Smooth muscle cell of the umbilical artery (primary cell): ENCODE measurements at places on chromosomes 5 and 9. TPM values are rescaled to one million over a fixed set of nuclear protein-coding genes. Genes with fewer than 3 reads are reported as not detected.

The TSTD2 gene
- total RNA-seq, result 17.2 and 23.5 TPM in 2 replicates

The FBP1 gene
- total RNA-seq, result not detected in 2 replicates

The PCDH12 gene
- total RNA-seq, result under 0.01 and 0.05 TPM in 2 replicates

The PPP3R2 gene
- total RNA-seq, result not detected in 2 replicates

The SPATA6L gene
- 0.18 and 1.5 TPM in 2 replicates for total RNA-seq
